ENCODE measurements at places on chromosomes 7 and 10.

- no peak for DNase-seq
Measured at GRCh38 chr10:51950371-51950995, 251.1 kb upstream of the CSTF2T start.

- DNase-seq: peak; percentile 48
Measured at GRCh38 chr7:149773446-149774236, at the start of gene ZNF467. Gene ZNF467 (minus strand): TSS chr7:149773588. CDS start chr7:149771032, 2,556 bp downstream.

DNA sequence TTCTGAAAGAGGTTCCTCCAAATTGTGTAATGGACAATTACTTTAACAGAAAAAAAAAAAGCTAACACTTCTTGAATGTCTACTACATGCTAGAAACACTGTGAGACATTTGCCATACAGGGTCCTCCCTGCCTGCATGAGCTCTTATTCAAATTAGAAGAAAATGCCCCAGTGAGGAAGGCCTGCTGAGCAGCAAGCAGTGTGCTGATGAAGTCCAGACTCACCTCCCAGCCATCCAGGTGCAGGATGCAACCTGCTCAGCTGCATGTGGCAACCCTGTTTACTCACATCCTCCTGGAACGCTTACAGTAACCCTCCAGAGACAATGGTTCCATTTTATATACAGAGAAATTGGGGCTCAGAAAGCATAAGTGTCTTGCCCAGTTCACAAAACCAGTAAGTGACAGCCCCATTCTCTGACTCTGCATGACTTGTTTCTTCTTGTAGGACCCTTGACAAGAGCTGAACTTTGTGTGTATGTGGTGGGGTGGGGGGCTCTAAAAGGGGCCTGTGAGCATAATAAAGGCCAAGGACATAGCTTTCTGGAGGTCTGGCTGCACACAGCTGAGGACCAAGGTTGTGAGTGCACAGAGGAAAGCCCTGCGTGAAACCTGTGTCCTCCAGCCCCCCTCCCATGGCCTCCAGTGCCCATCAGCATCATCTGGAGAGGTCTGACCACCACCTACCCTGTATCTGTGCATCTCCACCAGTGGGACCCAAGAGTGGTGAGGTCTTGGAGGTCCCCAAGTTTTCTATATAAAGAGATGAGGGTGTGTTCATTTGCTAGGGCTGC is 387.8 kb downstream of the GRID1 start:
- no peak for DNase-seq

DNA sequence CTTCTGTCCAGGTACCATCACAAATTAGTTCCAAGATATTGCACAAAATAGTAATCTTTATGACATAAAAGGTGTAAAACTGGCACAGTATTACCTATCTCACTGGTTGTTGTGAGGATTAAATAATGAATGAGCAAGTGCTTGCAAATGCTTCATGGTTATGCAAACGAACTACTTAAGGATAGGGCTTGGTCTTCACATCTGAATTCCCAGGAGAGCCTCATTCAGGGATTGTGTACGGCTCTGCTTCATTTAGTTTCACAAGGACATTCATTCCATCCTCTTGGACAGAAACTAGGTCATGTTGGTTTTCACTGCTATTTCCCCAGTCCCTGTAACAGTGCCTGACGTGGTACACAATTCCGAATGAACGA is 12.1 kb downstream of the ABCA13 start:
- no peak for DNase-seq

DNA sequence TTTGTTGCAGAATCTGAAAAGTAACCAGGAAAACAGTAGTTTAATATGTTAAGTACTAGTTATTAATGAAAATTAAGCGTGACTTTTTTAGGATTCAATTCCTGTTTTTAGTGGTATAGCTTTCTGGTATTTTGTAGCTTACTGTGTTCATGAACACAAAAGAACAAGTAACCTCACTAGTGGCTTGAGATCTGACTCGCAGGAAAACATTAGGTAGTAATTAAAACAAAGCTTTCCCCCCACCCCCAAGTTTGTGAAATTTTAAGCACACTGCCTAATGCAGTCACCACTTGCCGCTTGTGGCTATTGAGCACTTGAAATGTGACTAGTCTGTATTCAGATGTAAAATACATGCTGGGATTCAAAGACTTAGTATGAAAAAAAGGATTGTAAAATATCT is 102.5 kb upstream of the RPA3 start:
- no peak for DNase-seq

GRCh38 chr7:102117743-102118142 is 168.9 kb upstream of the SH2B2 start:
- DNase-seq: no peak

GRCh38 chr10:118873091-118873737 is 118.4 kb upstream of the CACUL1 start:
- DNase-seq: no peak
